IPS-NIHi11 (cell line): ENCODE measurements at places on chromosomes 12 and 14.

- DNase-seq: peak; percentile 11
Observed at GRCh38 chr12:108955225-108955835, 65.5 kb downstream of the SVOP start.

- DNase-seq: no peak
Observed at GRCh38 chr14:103330536-103330935, 3.5 kb upstream of the EIF5 start.

DNA sequence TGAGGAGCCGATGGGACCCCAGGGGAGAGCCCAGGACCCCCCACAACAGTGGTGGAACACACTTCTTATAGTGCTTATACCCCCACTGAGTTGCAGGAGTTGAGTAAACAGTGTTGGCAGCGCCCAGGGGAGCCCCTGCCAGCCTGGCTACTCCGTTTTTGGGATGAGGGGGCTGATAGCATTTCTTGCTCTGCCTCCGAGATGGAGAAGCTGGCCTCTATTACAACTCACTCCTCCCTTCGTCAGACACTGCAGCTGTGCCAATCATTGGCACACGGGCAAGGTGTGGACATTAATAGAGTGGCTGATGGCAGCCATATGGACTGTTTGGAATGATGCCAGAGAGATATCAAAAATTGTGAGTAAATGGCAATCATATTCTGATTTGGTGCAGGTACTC is 94.9 kb upstream of the TMPO start:
- no peak for DNase-seq

- DNase-seq: no peak
Observed at GRCh38 chr12:31578632-31579031, 12.3 kb downstream of the DENND5B start.

- no peak for DNase-seq
Observed at GRCh38 chr14:58904776-58905175, 267.0 kb downstream of the DACT1 start.
